ENCODE measurements at places on chromosomes 3 and 15.

- DNase-seq = no peak
Measured at GRCh38 chr3:189355481-189356201, 183.9 kb downstream of the TPRG1 start.

- DNase-seq = peak; percentile 2
Measured at GRCh38 chr3:48990636-48991469, 812 bp downstream of the P4HTM start.

DNA sequence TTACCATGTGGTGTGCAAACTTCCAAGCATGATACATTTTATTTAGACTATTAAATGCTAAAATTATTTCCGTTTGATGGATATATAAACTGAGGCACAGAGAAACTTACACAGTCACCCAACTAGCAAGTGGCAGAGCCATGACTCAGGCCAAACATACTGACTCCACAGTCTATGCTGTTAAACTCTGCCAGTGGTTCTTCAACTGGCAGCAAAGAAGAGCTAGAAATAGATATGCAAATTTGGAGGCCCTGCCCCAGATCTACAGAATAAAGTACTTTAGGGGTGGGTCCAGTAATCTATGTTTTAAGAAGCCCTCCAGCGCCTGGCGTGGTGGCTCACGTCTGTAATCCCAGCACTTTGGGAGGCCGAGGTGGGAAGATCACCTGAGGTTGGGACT is 400.0 kb downstream of the FOXP1 start:
- no peak for DNase-seq

- no peak for DNase-seq
Measured at GRCh38 chr15:31004220-31004733, 12.8 kb upstream of the MTMR10 start.

GRCh38 chr15:93694033-93694432 is 537.3 kb upstream of the MCTP2 start:
- no peak for DNase-seq

GRCh38 chr3:114804099-114804498 is 343.0 kb downstream of the ZBTB20 start:
- no peak for DNase-seq

DNA sequence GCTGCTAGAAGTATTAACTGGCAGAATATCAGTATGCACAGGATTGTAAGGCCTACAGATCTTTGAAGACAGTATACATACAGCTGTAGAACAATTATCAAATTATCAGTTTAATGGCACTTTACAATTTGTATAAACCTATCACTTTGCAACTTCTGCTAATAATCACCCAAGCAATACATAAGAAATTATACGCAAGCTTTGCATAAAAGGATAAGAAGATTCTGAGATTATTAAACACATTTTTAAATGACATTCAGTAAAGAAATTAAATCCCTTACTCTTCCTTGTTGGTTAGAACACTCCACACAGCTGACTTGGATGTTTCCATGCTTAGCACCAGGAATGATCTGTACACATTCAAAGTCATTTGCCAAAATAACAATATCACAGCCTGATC is 46.8 kb downstream of the DMXL2 start:
- no peak for DNase-seq

DNA sequence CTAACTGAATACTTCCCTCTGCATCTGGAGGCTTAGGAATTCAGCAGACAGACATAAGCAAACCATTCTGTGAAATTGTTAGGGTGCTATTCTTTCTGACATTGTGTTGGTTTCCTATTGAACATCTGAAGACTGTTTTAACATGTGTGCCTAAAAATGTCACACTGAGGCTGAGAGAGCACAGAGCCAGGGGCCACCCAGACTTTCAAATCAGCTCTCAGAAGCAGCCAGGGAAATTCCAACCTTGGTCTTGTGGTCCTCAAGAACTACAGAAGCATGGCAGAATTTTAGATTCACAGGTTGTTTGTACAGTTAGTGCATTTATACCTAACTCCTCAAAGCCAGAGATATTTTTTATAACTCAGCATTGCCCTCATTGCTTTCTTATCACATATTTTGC is 929.2 kb upstream of the CFAP20DC start:
- no peak for DNase-seq

DNA sequence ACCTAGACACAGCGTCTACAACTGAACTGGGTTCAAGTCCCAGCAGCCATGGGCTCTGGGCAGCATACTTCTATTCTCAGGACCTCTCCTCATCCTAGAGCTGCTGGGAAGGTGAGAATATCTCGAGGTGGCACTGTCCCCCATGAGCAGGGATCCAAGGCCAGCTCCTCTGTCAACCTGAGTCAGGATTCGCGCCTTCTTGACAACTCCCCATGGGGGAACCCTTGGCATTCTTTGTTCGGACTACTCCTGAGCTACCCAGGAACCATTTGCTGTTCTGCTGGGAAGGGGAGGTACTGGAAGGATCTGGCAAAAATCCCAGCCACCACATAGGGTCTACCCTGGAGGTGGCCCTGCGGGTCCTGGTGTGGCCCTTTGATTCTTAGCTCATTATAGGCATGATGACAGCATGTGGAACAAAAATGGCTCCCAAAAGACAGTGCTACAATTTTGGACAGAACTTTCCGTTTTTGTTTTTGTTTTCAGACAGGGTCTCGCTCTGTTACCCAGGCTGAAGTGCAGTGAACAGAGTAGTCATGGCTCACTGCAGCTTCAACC is 22.3 kb downstream of the PLXNB1 start:
- no peak for DNase-seq

DNA sequence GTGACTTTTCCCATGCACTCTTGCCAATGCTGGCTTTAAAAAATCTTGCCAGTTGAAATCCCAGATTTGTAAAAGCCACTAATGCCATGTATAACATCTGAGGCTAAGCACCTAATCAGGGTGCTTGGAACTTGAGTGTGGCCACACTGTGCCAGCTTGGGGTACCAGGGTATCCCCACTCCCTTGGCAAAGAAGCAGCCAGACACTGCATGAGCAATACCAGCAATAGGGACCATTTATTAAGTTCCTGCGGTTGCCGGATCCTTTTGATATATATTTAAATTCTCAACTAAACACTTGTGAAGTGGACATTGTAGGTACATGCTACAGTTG is 2.2 kb upstream of the RHCG start:
- no peak for DNase-seq

DNA sequence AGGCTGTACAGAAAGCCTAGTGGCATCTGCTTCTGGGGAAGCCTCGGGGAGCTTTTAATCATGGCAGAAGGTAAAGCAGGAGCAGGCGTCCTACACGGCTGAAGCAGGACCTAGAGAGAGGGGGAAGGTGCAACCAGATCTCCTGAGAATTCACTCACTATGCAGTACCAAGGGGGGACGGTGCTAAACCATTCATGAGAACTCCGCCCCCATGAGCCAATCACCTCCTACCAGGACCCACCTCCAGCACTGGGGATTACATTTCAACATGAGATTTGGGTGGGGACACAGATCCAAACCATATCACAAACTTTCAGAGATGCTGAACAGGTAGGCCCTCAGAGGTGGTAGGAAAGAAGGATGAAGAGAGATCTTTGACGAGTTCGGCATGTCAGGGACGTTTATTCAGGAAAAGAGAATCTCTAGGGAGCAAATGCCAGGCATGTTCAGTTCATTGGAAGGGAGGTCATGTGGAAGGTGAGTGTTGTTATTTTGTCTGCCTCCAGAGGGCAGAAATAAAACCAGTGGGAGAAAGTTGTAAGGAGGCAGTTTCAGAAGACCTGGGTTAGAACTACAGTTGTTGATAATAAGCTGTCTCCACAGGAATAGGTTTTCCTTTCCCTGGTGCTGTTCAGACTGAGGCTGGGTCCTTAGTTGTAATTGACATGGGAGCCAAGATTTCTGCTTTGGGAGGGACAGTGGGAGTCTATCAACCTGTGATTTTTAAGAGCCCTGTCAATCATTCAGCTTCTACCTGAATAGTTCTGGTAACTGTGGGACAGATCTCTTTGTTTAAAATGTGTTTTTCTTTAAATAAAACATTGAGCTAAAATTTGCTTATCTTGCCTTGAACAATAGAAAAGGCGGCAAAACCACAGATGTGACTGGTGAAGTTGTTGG is 4.3 kb upstream of the FNDC3B start:
- DNase-seq = peak; percentile 51

DNA sequence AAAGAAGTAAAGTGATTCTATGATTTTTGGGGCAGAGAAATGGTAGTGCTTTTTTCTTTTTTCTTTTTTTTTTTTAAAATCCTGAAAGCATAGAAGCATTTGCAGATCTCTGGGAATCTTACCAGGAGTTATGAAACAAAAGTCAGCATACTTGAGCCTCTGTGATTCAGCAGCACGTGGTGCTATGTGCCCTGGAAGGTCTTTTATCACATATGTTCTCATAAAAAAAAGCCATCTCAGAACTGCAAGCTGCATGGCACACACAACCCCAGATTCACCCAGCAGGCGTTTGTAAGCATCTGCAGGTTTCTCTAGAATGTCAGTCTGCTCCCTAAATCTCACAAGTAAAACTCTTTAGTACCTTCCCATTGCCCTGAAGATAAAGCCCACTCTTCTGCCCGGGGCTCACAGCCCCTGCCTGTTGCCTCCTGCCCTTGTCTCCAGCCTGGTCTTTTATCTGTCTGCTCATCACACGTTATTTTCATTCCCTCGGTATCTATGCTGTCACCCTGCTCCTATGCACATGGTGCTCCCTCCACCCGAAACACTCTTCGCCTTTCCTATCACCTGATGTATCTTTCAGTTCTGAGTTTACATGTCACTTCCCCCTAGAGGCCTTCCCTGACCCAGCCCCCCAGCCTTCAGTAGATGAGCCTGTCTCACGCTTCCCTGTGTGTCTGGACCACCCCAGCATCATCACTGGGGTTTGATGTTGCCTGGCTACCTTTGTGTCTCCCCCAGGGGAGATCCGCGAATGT is 72.4 kb downstream of the CHDH start:
- no peak for DNase-seq

- peak; percentile 89 for DNase-seq
Measured at GRCh38 chr3:50600841-50601591, 10.6 kb downstream of the CISH start.

DNA sequence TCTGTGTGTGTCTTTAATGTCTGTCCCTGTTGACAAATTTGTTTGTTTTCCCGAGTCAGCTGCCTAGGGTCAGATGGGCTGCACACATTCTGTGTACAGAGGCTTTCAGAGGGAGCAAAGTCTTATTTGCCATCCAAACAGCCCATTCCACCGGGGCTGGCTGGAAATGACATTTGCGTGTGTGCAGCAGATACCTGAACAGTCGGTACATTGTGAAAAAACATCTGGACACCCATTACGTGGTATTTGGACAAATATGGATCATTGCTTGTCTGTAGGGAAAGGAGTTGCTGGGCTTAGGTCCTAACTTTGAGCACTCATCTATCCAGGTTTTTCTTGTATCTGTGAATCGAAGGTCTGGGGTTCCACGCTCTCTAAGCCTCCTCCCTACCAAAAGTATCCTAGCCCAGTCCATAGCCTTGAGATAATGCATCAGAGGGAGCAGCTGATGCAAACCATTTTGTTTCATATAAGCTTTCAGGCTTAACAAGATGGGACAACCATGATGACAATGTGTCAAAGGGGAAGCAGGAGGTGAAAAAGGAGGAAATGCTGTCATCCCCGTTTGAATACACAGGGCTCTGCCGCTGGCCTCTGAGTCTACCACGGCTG is 22.2 kb upstream of the CMTM8 start:
- DNase-seq = no peak

GRCh38 chr3:54733106-54734006 is 194.5 kb downstream of the LRTM1 start:
- DNase-seq = peak; percentile 65

GRCh38 chr3:194485881-194486539 is 792 bp downstream of the ATP13A3 start:
- no peak for DNase-seq

- no peak for DNase-seq
Measured at GRCh38 chr3:52044869-52045619, 11.3 kb downstream of the DUSP7 start.

GRCh38 chr15:68821841-68822381 is 1.2 kb upstream of the ANP32A start:
- peak; percentile 20 for DNase-seq

- DNase-seq = no peak
Measured at GRCh38 chr15:93823971-93824913, 407.1 kb upstream of the MCTP2 start.

DNA sequence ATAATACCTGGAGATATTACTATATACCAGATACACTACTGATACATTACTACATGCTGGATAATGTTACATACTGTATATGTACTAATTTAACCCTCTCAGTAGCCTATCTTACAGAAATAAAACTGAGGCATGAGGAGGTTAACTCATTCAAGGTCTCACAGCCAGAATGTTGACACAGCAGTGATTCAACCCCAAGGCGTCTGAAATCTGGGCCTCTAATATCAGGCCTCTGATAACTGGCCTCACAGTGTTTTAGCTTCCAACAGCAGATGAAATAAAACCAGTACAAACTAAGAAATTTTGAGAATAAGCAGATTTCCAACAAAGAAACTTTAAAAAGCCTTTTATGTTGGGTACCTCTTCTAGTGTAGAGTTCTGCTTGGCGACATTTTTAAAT is 23.4 kb downstream of the DZIP1L start:
- DNase-seq = no peak

- peak; percentile 91 for DNase-seq
Measured at GRCh38 chr3:123586131-123586530, 1.3 kb upstream of the HACD2 start.

GRCh38 chr3:42690766-42691680 is 5.7 kb downstream of the KLHL40 start:
- DNase-seq = no peak

DNA sequence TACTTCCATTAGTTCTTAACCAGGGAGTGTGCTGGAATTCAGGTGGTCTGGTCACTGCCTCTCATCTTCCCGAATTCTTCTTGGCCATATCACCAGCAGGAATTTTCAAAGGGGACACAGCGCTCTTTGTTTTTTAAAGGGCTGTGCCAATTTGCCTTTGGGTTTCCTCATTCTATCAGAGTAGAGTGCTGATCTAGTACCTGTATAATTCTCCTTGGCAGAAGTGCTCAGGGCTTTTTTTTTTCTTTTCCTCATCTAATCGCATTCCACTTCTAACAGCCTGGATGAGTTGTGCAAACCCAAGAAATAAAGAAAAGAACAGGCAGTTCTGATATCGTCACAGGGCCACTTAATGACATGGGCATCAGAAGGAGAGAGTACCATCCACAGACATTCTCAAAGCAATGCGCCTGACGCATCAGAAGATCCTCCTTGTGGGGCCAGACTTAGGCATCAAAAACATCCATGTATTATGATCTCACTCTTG is 121.0 kb downstream of the ASB7 start:
- DNase-seq = no peak

DNA sequence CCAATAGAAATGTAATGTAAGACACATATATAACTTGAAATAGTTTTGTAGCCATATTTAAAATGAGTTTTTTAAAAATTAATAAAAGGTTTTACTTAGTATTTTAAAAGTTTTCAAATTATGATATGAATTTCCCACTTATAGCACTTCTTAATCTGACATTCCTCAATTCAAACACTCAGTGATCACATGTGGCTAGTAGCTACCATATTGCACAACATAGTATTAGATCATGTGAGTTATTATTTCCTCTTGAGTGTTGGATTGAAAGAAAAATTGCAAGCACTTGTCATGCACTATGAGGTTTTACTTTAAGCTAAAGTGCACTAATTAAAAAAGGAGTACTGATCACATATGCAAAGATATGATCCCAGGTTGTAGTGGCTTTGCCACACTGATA is 453.4 kb upstream of the ROBO2 start:
- DNase-seq = no peak

GRCh38 chr15:25884370-25884769 is 21.2 kb upstream of the ATP10A start:
- DNase-seq = no peak

GRCh38 chr3:27467545-27467944 is 16.6 kb downstream of the SLC4A7 start:
- peak; percentile 9 for DNase-seq

Data from NCI-H2171 treated with DMSO at 0.1 percent for 48 hours (cell line).